Left ventricle myocardium inferior (tissue), 1 donor: ENCODE measurements at places on chromosomes 6 and 20. TPM values are rescaled to one million over a fixed set of nuclear protein-coding genes. Genes with fewer than 3 reads are reported as not detected.

DNA sequence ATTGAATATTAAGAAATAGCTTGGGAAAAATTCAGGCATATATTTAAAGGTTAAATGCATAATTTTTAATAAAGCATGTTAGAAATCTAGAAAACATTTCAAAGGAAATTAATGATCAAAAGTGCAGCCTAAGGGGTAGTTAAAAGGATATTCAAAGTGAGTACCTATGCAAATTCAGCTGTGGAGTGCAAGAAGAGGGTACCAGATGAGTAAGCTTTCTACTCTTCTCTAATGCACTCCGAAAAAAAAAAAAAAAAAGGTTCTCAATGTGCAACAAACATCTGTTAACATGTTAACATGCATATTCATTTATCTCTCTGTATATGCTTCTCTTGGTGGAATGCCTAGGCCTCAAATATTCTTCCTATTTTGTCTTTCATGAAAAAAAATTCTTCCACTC lies 32.0 kb upstream of the KATNA1 start:
- H3K27me3 ChIP-seq, result no peaks in the 10 kb centered on the region
- peak overlapping the region; percentile 30 for H3K27ac ChIP-seq
- H3K4me3 ChIP-seq, result no peak overlapping the region
- no peak for DNase-seq
- peaks cover 73% of the 10 kb centered on the region for H3K36me3 ChIP-seq

The OR2W1 gene
- total RNA-seq, result not detected

- H3K36me3 ChIP-seq, result no peaks in the 10 kb centered on the region
- DNase-seq, result no peak
- no peak overlapping the region for H3K27ac ChIP-seq
- H3K4me3 ChIP-seq, result no peak overlapping the region
- H3K4me1 ChIP-seq, result no peaks in the 10 kb centered on the region
Measured at GRCh38 chr6:119726086-119726485, 376.5 kb upstream of the MAN1A1 start.

- no peaks in the 10 kb centered on the region for H3K27me3 ChIP-seq
- no peak for DNase-seq
- no peaks in the 10 kb centered on the region for H3K4me1 ChIP-seq
- H3K4me3 ChIP-seq, result no peak overlapping the region
- no peak overlapping the region for H3K27ac ChIP-seq
- H3K36me3 ChIP-seq, result no peaks in the 10 kb centered on the region
Measured at GRCh38 chr6:66814156-66814555, 1107.1 kb upstream of the EYS start.

DNA sequence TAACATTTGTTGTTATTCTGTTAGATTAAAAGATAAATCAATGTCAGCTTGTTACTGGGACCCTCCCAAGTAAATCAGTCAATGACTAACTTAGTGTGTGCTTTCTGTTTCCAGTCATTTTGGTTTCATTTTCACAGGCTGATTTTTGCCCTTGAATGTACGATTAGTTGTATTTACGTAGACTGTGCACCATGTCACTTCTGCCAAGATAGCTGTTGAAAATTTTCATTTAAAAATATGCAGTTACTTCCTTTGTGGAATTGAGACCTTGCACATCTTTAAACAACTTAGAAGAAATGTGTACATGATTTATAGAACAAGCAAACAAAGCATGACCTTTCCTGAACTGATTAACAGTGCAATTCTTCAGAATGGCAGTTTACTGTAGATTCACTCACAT lies 944.8 kb upstream of the CITED2 start:
- no peak for DNase-seq
- no peaks in the 10 kb centered on the region for H3K27me3 ChIP-seq
- peaks cover 38% of the 10 kb centered on the region for H3K4me1 ChIP-seq

DNA sequence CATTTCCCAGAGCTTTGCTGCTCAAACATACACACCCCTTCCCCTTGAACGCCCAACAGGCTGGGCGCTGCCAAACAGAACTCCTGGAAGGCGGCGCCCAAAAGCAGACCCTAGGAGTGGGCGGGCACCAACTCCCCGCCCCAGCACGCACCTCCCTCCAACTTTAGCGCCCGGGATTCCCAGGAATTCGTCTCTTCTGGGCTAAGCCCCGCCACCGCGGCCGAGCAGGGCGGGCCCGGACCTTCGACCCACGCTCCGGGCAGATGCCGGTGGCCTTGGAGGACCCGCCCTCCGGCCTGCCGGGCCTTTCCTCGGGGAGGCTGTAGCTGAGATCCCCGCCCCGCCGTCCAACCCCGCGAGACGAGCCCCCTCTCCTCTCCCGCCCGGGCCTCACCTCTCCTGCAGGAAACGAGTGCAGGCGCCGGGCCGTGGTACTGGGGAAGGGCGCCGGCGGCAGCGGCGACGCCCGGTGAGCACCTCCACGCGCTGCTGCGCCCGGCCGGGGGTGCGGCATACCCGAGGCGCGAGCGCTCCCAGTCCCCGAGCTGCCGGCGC lies 659 bp downstream of the MCUR1 start:
- peak overlapping the region; percentile 95 for H3K4me3 ChIP-seq
- peaks cover 54% of the 10 kb centered on the region for H3K4me1 ChIP-seq
- no peaks in the 10 kb centered on the region for H3K27me3 ChIP-seq
- DNase-seq, result peak; percentile 61

- no peaks in the 10 kb centered on the region for H3K36me3 ChIP-seq
Measured at GRCh38 chr6:80771941-80772340, 665.5 kb downstream of the BCKDHB start.

DNA sequence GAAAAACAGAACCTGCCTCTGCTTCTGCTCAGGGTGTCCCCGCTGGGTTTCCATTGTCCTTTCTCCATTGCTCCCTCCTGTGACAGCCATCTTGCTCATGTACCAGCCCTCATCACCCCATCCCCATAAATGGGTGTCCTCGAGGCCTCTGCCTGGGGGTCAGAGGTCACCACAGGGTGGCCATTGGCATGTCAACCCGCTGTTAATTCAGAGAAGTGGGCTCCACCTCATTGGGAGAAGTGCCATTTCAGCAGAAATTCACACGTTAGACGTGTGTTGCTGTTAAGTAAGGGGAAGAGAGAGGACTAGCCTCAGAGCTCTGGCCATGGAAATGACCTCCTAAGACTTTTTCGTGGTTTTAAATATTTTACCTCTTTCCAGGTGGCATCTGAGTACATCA lies 71.9 kb downstream of the PTPN1 start:
- H3K4me3 ChIP-seq, result no peak overlapping the region
- peaks cover 17% of the 10 kb centered on the region for H3K4me1 ChIP-seq

The LAMA5 gene
- total RNA-seq, result 70.9 TPM

The ARID1B gene
- 43.4 TPM for total RNA-seq

DNA sequence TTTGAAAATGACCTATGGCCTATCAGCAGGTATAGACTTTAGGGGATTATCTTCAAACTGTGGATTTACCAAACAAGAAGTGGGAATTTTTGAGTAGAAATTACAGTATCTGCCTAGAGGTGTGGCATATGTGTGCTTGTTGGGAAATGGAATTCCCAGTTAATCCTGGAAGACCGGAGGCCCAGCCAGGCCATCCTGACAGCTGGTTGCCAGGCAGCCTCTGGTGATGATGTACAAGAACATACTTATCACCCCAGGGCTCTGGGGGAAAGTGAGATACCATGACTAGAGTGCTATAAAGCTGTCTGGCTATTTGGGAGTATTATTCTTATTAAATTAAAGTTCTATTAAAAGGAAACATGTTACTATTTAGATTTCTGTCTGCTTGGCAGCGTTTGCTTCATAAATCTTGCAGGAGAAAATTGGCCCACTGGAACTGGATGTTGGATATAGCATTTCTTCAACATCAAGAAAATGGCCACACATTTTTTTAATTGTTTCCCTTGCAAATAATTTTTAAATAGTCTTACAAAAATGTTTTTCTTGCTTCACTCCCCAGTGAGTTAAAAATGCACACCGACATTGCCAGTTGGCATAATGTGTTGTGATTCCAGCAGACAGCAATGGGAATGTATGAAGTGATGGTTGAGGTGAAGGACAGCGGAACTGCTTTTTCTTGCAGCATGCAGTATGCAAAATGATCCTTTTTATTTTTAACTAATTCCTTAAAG lies 187.8 kb downstream of the MYLK4 start:
- H3K4me3 ChIP-seq, result no peak overlapping the region
- no peaks in the 10 kb centered on the region for H3K36me3 ChIP-seq
- DNase-seq, result peak; percentile 35
- H3K27me3 ChIP-seq, result no peaks in the 10 kb centered on the region

The PLCB1 gene
- total RNA-seq, result 6.0 TPM

DNA sequence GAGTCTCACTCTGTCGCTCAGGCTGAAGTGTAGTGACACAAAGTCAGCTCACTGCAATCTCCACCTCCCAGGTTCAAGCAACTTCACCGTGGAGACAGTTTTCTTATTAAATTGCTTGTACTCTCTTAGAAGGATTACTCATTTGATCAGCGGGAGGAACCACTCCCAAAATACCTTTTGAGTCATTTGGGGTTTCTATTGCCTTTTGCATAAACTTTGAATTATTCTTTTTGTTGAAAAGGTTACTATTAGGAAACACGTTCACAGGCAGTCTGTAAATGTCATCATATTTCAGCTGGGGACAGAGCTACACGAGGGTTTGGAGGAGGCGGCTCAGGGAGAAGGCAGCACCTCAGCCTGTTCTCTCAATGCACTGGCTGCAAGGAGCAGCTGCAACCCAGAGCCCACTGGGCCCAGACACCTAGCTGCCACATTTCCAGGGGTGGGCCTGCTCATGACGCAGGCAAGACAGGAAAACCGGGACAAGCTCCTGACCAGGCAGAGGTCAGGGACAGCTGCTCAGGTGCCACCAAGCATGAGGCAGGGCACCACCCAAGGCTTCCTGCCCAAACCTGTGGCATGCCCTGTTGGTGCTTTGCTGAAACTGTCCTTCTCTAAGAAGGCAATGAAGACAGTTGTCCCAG lies 205.9 kb downstream of the BMP7 start:
- no peaks in the 10 kb centered on the region for H3K36me3 ChIP-seq
- no peak overlapping the region for H3K27ac ChIP-seq
- no peak for DNase-seq
- H3K4me1 ChIP-seq, result no peaks in the 10 kb centered on the region

The HSD17B8 gene
- 18.2 TPM for total RNA-seq

- no peak for DNase-seq
- no peak overlapping the region for H3K4me3 ChIP-seq
Measured at GRCh38 chr6:15950962-15951569, 177.8 kb upstream of the MYLIP start.

- no peaks in the 10 kb centered on the region for H3K36me3 ChIP-seq
- DNase-seq, result no peak
- H3K4me3 ChIP-seq, result no peak overlapping the region
- no peaks in the 10 kb centered on the region for H3K27me3 ChIP-seq
- H3K4me1 ChIP-seq, result peaks cover 86% of the 10 kb centered on the region
- H3K27ac ChIP-seq, result peak overlapping the region; percentile 16
Measured at GRCh38 chr6:111858347-111858746, 14.9 kb downstream of the FYN start.

The THBS2 gene
- 6.9 TPM for total RNA-seq

DNA sequence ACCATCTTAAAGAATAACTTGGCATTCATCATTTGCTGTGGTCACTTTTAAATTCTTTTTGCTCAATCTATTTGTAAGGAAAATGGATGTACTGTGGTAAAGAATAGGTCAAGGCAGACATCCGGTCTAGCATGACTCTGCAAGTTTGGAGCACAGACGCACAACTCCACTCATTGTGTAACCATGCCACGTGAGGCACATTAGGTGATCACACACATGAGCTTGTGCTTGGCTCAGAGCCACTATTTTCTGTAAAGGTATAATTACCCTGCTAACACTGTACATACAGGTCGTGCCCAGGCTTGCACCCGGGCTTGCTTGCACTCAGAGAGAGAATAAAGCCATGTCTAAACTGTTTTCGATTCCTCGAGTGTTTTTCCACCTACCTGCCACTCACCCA lies 1289.1 kb upstream of the ADGRB3 start:
- H3K4me3 ChIP-seq, result no peak overlapping the region
- H3K27me3 ChIP-seq, result no peaks in the 10 kb centered on the region
- no peaks in the 10 kb centered on the region for H3K4me1 ChIP-seq
- no peak overlapping the region for H3K27ac ChIP-seq

The ROS1 gene
- 0.08 TPM for total RNA-seq

- no peak for DNase-seq
- no peak overlapping the region for H3K27ac ChIP-seq
- no peak overlapping the region for H3K4me3 ChIP-seq
Measured at GRCh38 chr20:4141291-4142240, 126.2 kb upstream of the RNF24 start.

GRCh38 chr6:149032599-149033405 lies 284.7 kb upstream of the TAB2 start:
- H3K4me1 ChIP-seq, result peaks cover 6% of the 10 kb centered on the region
- H3K27ac ChIP-seq, result no peak overlapping the region
- H3K36me3 ChIP-seq, result no peaks in the 10 kb centered on the region
- no peak overlapping the region for H3K4me3 ChIP-seq
- no peak for DNase-seq
- no peaks in the 10 kb centered on the region for H3K27me3 ChIP-seq

DNA sequence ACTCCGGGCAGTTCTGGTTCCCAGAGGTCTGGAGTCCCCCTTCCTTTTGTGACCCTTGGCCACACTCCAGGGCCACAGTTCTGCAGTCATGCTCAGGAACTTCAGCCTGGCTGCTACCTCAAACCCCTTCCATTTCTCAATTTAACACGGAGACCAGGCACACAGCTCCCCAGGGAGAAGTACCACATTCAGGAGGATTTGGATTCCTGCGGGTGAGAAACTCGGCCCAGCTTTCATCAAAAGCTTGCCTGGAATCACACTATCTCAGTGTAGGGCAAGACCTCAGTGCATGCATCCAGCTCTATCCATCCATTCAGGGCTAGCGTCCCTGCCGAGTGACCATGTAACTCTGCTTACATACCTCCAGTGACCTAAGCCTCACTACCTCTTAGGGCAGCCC lies 16.8 kb upstream of the IP6K3 start:
- no peak overlapping the region for H3K27ac ChIP-seq
- H3K4me1 ChIP-seq, result peaks cover 33% of the 10 kb centered on the region
- H3K4me3 ChIP-seq, result no peak overlapping the region
- no peaks in the 10 kb centered on the region for H3K36me3 ChIP-seq
- H3K27me3 ChIP-seq, result no peaks in the 10 kb centered on the region
- no peak for DNase-seq

The BMP6 gene
- 5.2 TPM for total RNA-seq

The PSORS1C2 gene
- total RNA-seq, result not detected

- H3K27ac ChIP-seq, result no peak overlapping the region
- no peak for DNase-seq
- H3K27me3 ChIP-seq, result peaks cover 39% of the 10 kb centered on the region
- H3K36me3 ChIP-seq, result no peaks in the 10 kb centered on the region
Measured at GRCh38 chr6:54846857-54847674, 495 bp downstream of the FAM83B start.

GRCh38 chr6:50543666-50544065 lies 169.7 kb upstream of the TFAP2D start:
- H3K27ac ChIP-seq, result no peak overlapping the region
- H3K27me3 ChIP-seq, result no peaks in the 10 kb centered on the region
- H3K36me3 ChIP-seq, result no peaks in the 10 kb centered on the region
- DNase-seq, result no peak

The PAQR8 gene
- total RNA-seq, result 2.0 TPM

DNA sequence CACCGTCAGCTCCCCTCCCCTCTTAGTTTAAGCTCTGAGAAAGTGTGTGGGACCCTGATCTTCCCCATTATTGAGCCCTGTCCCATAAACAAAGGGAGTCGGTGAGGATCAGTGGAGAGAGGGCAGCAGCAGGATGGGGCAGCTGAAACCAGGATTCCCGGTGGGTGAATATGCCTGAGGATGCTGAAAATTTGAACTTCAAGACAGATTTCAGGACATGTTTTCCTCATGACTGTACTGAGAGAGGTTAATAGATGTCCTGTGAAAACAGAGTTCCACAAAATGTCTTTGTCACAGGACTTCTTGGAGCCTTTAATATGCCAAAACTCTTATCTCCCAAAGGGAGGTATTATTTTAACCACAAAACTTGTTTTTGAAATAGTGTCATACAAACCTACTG lies 53.5 kb upstream of the SLC22A16 start:
- no peak overlapping the region for H3K4me3 ChIP-seq
- no peak overlapping the region for H3K27ac ChIP-seq
- no peaks in the 10 kb centered on the region for H3K36me3 ChIP-seq
- H3K4me1 ChIP-seq, result peaks cover 13% of the 10 kb centered on the region
